Mammary epithelial cell (primary cell): ENCODE measurements at places on chromosomes 7 and 10. TPM values are rescaled to one million over a fixed set of nuclear protein-coding genes. Genes with fewer than 3 reads are reported as not detected.

DNA sequence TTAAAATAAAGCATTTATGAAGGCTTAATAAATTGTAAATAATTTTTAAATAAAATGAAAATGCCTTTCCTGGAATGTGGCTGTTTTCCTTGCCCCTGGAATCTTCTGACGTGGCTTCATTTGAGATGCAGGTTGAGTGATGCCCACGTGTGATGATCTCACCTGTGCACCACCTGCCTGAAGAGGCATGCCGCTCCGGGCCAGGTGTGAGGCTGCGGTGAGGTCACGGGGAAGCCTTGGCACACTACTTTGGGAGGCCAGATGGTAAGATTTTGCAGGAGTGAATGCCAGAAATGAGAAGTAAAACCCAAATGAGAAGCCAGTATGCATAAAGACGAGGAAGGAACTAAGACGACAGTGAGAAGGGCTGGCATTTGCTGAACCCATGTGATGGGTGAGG lies 36.2 kb downstream of the GOT1 start:
- DNase-seq, result peak; percentile 75

GRCh38 chr10:393106-393745 lies 258.0 kb downstream of the ZMYND11 start:
- no peak for DNase-seq

GRCh38 chr7:92751902-92752901 lies 84.2 kb downstream of the CDK6 start:
- peak; percentile 94 for DNase-seq

The IMPDH1 gene
- polyA plus RNA-seq, result 70.6 TPM

GRCh38 chr10:1280466-1281404 lies 224.6 kb downstream of the WDR37 start:
- no peak for DNase-seq

The PTPRN2 gene
- not detected for polyA plus RNA-seq

- DNase-seq, result no peak
Observed at GRCh38 chr7:29955799-29956486, 33.7 kb downstream of the SCRN1 start.

GRCh38 chr10:110057456-110057855 lies 49.7 kb downstream of the ADD3 start:
- no peak for DNase-seq

DNA sequence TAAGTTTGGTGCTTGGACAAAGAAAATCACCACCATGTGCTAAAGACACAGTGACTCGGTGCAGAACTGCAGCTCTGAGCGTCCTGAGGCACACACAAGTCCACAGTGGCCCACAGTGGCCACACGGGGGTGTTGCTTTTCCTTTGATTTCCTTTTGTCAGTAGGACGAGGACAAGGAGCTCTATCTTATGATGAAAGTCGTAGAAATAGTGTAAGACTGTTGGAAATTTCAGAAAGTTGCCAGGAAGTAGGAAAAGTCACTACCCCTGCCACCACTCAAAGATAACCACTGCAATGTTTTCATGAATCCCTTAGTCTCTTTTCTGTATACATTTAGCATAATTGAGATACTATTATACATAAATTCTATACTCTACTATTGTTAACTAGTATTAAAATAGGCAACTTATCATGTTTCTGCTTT lies 146.0 kb downstream of the TNS3 start:
- peak; percentile 56 for DNase-seq

The GJD4 gene
- not detected for polyA plus RNA-seq

The GNGT1 gene
- polyA plus RNA-seq, result not detected

DNA sequence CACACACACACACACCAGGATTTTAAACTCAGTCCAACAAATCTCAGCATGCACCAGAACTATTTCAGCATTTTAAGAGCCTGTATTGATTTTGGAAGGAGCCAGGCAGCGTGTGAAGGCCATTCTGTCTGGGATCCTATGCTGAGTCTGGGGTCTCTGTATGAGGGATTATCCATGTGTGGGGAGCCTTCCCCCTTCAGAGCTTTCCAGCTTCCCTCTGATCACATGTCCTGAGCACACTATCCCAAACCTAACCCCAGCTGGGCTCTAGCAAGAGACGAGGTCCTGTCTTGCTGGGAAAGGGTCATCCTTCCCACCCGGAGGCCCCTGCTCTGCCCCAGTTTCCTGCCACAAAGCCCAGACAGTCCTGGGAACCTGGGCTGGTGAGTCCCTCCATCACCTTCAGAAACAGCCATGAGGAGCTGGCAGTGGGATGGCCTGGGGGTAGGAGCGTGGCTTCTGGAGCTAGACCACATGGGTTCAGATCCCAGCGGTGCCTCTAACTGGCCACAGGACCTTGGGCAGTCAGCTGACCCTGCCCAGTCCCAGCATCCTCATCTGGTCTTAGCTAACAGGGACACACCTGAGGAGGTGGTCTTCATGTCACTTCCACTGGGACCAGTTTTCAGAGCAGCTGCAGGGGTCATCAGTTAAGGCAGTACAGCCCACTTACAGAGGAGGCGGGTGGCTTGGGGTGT lies 79.6 kb upstream of the RET start:
- no peak for DNase-seq

DNA sequence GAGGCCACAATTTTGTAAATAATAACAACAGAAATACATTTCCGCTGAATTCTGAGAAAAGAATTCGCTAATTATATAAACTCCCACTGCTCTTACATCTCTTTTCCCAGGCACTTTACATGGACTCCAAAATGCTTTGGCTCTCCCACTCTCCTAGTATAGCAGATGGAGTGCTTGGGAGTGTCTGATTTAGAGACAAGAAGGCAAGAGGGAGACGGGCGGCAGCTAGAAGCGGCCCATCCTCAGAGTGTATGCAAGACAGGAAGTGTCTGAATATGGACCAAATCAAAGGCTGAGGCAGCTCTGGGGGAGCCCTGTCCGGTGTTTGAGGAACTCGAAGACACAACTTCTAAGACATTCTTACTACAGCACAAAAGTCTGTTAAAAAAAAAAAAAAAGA lies 212.1 kb downstream of the GFRA1 start:
- no peak for DNase-seq

GRCh38 chr7:101927389-101927788 lies 110.0 kb downstream of the CUX1 start:
- no peak for DNase-seq

The NRG3 gene
- not detected for polyA plus RNA-seq

The HOXA6 gene
- polyA plus RNA-seq, result 0.71 TPM

The ASB15 gene
- polyA plus RNA-seq, result not detected

DNA sequence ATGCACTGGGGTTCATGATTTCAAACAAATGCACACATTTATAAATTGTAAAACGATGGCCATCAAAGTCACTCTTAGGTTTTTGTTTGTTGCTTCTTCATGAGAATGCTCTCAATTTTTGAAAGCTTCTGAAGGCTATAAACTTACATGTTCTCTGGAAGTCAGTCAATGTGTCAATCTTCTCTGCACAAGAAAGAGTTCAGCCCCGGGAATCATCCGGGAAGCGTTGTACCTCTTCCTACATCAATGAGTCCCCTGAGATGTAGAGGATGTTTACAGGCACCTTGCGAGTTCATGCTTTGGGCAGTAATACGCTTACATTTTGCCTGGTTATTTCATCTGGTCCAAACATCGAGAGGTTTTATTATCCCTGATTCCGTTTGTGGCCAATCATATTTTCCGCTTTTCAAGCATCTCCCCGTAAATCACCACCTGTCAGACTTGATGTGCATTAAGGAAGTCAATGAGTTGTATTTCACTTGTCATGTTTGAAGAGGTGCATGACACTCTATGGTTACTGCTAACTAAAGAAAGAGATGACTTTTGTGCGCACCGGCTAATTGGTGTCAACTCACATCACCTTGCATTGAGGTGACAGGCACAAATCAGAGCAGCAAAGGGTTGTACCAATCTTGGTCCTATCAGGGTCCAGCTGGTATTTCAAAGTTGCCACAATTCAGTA lies 750.7 kb downstream of the SORCS3 start:
- DNase-seq, result no peak

GRCh38 chr10:27680006-27680557 lies 65.5 kb downstream of the MKX start:
- DNase-seq, result no peak

DNA sequence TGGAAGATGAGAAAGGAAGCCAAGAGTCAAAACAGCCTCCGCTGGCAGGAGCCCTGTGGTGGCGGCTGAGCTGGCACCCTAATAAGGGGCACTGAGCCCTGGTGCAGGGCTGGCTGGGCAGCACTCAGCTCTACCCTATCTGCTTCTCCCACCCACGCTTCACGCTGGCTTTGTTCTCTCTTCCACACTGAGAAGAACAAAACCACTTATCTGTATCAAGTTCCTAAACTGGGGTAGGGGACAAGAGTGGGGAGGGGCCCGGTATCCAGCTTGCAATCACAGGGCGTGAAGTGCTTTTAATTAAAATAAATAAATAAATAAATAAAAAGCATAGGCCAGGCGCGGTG lies 52.1 kb downstream of the FAM53B start:
- DNase-seq, result no peak

DNA sequence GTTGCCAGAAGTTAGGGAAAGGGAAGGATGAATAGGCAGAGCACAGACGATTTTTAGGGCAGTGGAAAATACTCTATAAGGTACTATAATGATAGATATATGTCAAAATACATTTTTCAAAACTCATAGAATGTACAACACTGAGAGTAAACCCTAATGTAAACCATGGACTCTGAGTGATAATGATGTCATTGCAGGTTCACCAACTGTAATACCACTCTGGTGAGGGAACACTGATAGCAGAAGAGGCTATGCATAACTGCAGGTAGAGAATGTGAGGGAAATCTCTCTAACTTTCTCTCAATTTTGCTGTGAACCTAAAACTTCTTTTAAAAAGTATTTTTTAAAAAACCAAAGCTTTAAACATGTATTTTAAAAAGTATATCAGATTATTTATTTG lies 22.1 kb downstream of the POT1 start:
- no peak for DNase-seq

DNA sequence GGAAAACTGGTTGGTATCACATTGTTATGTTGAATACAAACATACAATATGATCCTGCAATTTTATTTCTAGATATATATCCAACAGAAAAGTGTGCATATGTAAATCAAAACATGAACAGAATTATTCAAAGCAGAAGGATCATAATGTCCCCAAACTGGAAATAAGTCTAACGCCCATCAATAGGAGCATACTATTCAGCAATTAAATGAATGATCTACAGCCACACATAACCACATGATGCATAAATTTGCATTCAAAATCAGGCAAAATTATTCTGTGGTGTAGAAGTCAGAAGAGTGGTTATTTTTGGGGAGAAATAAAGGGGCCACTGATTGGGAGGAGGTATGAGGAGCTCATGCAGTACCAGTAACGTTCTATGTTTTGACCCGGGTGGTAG lies 28.6 kb downstream of the NPY start:
- no peak for DNase-seq

DNA sequence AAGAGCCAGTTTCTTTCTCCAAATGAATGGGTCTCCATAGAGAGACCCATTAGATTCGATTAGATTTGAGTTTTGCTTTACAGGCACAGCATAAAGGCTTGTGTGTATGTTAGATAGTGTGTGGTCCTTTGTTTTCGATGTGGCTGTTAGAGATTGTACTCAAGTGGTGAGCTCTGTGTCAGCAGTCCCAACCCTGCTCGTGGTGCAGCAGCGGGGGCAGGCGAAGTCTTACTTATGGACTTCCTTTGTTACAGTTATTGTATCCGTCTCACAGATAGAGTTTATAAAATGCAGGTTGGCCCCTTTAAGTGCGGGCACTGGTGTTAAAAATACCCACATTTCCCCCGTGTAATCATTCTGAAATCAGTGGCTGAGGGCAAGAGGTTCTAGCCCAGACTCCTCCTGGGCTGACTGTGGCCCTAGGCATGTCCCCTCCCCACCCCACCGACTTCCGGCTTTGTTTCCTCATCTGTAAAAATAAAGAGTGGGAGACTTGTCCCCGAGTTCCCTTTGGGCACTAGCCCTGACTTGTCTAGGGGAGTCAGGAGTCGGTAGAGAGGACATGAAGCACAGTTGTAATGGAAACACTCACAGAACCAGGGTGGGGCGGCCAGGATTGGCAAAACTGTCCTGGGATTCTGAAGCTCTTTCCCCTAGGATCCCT lies 28.6 kb downstream of the MTURN start:
- DNase-seq, result peak; percentile 87

DNA sequence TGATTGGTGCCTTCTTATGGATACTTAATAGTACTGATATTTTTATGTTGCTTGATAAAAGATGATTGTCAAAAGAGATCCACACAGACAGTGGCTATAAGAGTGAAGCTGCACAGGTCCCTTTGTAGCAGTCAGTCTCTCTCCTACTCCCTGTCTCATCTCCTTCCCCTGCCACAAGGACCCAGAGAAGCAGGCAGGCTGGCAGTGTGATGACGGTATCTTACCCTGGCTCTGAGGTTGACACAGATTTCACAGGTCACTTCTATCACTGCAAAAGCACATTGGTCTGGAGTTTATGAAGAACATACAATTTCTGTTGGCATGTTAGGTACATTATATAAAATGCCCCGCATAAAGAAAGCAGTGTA lies 64.4 kb upstream of the AHR start:
- DNase-seq, result no peak
